Liver (tissue), 10 donors: ENCODE measurements at places on chromosomes 11 and 22. TPM values are rescaled to one million over a fixed set of nuclear protein-coding genes. Genes with fewer than 3 reads are reported as not detected.
A peak's percentile ranks its signal among the peaks of the same experiment; 100 is the strongest.

Gene OR4C13
- polyA plus RNA-seq: not detected

Gene OR52H1
- polyA plus RNA-seq: not detected

Gene TSGA10IP
- polyA plus RNA-seq: not detected

Gene PICALM
- polyA plus RNA-seq: 19.3 TPM

Gene FREY1
- not detected for polyA plus RNA-seq

Gene MS4A3
- polyA plus RNA-seq: 0.25 TPM

Gene CARD10
- polyA plus RNA-seq: 14.0 TPM

Gene ARHGAP42
- 3.8 TPM for polyA plus RNA-seq

GRCh38 chr11:117394221-117394925 lies 66.7 kb downstream of the CEP164 start:
- no peak for DNase-seq

DNA sequence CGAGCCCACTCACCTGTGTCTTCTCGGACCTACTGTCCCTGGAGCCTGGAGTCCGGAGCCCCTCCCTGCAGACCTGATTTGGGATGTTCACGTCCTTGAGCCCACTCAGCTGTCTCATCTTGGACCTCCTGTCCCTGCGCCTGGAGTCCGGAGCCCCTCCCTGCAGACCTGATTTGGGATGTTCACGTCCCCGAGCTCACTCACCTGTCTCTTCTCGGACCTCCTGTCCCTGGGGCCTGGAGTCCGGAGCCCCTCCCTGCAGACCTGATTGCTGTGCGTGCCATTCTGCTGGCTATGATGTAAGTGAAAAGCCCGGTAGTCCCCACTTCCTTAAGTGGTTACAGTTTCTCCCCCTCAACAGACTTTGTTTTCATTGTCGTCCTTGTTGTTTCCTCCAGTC lies 867.1 kb downstream of the BRD1 start:
- DNase-seq: peak; percentile 27

DNA sequence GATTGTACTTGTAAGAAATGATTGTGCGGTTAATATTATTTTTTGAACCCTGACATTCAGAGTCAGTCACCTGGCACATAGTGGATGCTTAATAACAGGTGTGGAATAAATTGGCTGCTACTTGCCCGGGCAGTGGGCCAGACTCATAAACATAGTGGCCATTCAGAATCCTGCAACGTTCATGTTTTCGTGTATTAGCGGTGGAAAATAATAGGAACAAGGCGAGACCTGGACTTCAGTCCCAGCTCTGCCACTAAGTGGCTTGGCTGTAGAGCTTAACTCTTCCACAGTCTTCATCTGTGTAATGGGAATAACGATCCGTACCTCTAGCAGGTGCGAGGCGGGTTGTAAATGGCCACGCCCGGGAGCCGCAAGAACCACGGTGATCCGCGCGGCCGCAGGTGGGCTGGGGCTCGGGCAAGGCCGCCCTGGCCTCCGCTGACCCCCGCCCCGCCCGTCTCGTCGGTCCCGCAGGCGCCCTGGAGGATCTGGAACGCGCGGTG lies 761 bp upstream of the TMEM25 start:
- DNase-seq: no peak

DNA sequence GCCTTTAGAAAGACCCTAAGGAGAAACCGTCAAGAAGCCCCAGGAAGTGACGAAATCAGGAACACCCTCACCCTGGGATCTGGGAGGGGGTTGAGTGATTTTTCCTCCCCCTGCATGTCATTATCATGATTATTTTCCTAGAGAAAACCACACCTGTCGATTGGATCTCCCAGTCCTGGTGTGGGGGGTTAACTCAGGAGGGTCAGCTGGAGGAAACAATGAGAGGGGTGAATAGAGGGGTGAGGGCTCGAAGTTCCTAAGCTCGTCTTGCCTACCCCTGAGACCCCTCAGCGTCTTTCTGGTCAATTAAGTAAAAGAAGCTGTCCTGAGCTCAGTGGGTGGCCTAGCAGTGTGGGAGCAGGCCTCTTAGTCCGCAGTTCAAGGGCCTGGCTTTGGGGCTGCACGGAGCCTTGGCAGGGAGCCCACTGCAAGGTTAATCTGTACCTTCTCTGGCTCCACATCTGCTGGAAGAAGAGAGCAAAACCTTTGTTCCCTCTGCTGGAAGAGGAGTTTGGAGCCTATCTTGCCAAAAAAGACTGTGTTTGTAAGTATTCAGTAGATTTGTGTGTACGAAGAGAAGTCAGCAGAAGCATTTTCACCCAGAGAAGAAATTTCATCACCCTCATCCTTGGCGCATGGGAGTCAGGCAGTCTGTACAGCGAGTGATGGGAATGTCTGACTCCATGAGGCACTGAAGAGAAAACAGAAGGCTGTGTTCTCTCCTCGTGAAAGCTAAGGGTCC lies 34.2 kb upstream of the FTH1 start:
- peak; percentile 64 for DNase-seq

DNA sequence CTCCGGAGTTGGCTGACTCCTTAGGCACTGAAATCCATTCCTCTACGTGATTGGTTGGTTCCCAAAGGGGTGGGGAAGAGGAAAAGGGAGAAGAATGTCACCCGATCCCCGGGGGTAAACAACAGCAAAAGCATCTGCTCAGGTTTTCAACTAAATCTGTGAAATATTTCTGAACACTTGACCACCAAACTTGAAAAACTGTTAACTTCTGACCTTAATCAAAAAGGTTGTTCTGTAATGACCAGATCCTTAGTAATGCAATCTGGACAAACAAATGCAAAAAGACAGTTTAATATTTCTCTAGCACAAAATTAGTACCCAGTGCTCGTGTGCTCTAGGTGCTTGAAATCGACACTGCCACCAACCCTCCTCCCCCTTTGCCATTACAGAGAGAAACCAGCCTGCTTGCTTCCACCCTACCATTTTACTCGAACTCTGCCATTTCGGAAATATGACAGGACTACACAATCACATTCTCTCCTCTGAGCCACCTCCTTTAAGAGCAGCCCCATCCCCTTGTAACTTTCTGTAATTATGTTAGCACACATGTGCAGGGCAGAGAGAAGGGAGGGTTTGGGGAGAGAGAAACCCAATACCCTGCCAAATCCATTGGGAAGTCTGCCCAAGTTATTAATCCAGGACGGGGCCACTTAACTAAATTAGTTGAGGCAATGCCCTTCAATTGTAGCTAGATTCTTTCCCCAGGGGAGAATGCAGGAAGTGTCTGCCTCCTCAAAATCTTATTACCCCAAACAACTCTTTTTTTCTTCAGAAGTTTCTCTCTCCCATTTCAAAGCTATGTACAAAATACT lies 113.8 kb downstream of the RBFOX2 start:
- peak; percentile 42 for DNase-seq

DNA sequence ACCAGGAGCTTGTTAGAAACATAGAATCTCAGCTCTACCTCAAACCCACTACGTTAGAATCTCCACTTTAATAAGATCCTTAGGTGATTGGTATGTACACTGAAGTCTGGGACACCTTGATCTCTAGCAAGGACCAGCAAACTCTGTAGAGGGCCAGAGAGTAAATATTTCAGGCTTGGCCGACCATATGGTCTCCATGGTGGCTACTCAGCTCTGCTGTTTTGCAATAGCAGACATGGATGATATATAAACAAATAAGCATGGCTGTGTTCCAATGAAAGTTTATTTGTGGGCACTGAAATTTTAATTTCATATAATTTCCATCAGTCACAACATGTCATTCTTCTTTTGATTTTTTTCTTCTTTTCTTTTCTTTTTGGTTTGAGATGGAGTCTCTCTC lies 23.9 kb downstream of the UBASH3B start:
- DNase-seq: no peak

GRCh38 chr11:106156290-106156937 lies 79.0 kb downstream of the AASDHPPT start:
- DNase-seq: no peak

DNA sequence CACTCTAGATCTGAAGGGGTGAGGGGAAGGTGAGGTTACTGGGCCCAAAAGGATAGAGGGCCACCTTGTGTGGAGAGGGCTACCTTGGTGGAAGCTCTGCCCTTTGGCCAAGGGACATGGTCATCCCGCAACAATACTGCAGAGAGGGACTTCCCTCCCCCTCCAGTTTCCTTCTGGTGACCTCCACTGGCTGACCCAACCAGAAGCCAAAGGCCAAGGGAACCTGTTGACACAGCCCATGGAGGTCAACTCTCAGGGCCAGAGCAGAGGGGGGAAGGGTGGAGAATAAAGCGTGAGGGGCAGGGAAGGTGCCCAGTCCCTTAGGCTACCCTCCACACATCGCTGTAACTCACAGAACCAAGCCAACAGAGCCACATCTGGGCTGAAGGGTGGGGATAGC lies 15.0 kb upstream of the RHOD start:
- peak; percentile 57 for DNase-seq

- no peak for DNase-seq
Observed at GRCh38 chr11:657691-658126, 20.6 kb downstream of the DRD4 start.

DNA sequence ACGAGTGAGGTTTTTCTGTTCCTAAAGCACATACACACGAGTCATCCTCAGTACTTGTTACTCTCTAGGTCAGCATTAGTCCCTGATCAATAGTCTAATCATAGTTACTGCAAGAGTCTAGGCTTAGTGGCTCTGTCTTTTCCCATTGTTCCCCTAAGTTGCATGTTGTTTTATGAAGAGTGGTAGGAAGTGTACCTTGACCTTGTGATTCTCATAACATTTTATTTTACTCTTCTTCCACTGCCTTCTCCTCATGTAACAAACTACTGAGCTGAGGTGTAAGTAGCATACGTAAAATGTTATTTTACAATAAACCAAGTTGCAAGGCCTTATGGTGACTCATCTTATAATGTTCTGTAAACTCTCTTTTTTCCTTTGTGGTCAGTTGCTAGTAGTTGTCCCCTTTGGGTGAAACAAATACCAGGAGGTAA lies 15.0 kb downstream of the METTL15 start:
- DNase-seq: no peak

GRCh38 chr11:34212566-34212965 lies 107.1 kb downstream of the NAT10 start:
- no peak for DNase-seq

DNA sequence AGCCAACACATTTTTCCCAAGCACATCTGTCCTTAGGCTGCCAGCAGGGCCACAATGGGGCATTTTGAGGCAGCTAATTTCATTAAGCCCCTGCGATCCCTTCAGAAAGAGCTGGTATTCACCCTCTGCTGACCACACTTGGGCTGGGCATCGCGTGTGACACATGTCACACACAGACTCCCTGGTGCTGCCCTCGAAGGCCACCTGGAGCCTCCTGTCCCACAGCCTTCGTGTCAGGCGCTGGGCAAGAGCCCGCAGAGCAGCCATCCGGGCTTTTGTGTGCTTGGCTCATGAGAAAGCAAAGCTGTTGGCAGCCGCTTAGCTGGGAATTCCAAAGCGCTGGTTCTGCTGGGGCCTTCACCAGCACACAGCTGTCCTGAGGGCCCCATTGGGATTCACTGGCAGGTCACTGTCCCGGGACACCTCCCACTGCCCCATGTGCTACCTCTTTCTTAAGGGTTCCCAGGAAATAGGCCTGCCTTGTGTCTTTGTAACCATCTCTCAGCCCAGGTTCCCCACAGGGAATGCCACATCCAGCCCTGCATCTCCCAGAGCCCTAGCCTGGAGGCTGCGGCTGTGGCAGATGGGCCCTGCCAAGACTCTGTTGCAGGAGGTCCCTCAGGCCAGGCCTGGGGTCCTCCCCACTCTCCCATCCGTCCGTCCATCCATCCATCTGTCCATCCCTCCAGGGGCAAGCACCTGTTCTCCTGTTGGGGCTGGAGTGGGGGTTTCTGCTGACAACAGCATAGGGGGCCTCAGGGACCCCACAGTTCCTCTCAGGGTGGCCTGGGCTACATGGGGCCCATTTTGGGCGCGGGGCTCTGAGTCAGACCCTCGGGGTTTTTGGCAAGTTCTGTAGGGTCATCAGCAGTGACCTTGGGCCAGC lies 4.9 kb downstream of the CLDN5 start:
- DNase-seq: no peak

GRCh38 chr11:3338569-3339339 lies 40.2 kb downstream of the ZNF195 start:
- DNase-seq: no peak
